Sigmoid colon (tissue), 7 donors: ENCODE measurements at places on chromosomes 4 and X. TPM values are rescaled to one million over a fixed set of nuclear protein-coding genes. Genes with fewer than 3 reads are reported as not detected.

SNX25 gene
- polyA plus RNA-seq: 2.5 TPM

ATP10D gene
- polyA plus RNA-seq: 4.5 TPM

ARHGAP6 gene
- polyA plus RNA-seq: 2.2 TPM

OPHN1 gene
- polyA plus RNA-seq: 3.6 TPM

PRKG2 gene
- polyA plus RNA-seq: 19.9 TPM

GCNA gene
- polyA plus RNA-seq: 1.5 TPM

SYTL5 gene
- 21.0 TPM for polyA plus RNA-seq

ZNF711 gene
- polyA plus RNA-seq: 1.3 TPM

CYLC1 gene
- polyA plus RNA-seq: not detected

F9 gene
- not detected for polyA plus RNA-seq
